NCI-H2029 treated with DMSO at 0.1 percent for 48 hours (cell line): ENCODE measurements at places on chromosomes 5 and 9.

GRCh38 chr5:10724781-10725507 is 36.1 kb downstream of the DAP start:
- peak; percentile 77 for DNase-seq

DNA sequence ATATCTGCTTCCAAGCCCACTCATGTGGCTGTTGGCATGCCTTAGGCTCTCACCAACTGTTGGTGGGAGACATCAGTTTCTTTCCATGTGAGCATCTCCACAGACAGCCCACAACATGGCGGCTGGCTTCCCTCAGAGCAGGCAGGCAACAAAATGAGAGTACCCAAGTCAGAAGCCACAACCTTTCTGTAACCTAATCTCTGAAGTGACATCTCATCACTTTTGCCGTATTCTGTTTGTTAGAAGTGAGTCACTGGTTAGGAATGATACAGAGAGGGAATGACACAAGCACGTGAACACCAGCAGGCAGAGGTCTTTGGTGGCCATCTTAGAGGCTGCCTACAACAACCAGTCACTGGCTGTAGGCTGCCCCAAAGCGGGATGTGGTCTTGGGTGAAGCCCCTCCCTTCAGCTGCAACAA is 88.6 kb upstream of the RASGRF2 start:
- DNase-seq, result no peak

DNA sequence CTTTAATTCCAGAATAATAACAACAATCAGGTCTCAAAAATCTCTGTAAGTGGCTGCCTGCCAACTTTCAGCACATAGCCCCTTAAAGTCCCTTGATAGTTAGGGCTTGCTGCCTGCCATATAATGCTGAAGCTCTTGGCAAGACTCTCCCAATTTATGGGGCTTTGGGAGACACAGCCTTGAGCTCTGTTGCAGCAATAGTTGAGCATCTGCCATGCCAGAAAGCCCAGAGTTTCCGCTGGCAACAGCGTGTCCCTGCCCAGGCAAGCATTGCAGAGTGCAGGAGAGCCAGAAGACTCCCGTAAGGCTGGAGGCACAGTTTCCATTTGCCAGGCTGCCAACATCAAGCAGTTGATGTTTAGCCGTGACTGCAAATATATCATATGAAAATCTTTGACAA is 678.5 kb upstream of the NUDT12 start:
- no peak for DNase-seq

GRCh38 chr5:133475986-133476385 is 136.4 kb downstream of the FSTL4 start:
- DNase-seq, result no peak

DNA sequence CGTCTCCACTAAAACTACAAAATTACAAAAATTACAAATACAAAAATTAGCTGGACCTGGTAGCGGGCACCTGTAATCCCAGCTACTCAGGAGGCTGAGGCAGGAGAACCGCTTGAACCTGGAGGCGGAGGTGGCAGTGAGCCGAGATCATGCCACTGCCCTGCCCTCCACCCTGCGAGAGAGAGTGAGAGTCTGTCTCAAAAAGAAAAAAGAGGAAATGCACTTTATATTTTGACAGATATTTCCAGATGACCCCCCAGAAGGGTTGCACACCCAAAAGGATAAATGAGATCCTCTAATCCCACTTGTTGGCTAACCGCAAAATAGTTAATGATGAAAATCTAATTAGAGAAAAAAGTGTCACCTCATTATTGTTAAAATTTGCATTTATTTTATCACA is 2.2 kb downstream of the HSDL2 start:
- no peak for DNase-seq

GRCh38 chr5:155934964-155935363 is 392.0 kb upstream of the SGCD start:
- no peak for DNase-seq

DNA sequence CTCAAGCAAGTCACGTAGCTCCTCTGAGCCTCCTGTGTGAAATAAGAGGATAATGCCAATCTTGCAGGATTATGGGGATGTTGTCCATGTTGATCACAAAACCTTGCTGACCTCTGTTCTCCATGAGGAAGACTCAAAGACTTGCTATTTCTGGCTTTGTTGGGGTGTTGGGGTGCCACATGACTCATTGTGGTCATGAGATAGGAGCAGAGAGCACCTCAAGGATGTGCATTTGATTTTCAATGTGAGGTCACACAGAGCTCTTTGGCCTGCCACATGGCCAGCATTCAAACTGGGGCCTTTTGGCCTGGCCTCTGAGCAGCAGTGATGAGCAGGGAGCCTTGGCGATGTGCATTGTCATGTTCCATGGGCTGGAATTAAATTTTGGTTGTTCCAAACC is 380.3 kb downstream of the GADD45G start:
- no peak for DNase-seq

GRCh38 chr9:36046923-36047322 is 10.2 kb downstream of the RECK start:
- DNase-seq, result no peak
